ENCODE measurements at places on chromosomes 5 and 9. TPM values are rescaled to one million over a fixed set of nuclear protein-coding genes. Genes with fewer than 3 reads are reported as not detected.

DBH gene
- not detected for total RNA-seq

DNA sequence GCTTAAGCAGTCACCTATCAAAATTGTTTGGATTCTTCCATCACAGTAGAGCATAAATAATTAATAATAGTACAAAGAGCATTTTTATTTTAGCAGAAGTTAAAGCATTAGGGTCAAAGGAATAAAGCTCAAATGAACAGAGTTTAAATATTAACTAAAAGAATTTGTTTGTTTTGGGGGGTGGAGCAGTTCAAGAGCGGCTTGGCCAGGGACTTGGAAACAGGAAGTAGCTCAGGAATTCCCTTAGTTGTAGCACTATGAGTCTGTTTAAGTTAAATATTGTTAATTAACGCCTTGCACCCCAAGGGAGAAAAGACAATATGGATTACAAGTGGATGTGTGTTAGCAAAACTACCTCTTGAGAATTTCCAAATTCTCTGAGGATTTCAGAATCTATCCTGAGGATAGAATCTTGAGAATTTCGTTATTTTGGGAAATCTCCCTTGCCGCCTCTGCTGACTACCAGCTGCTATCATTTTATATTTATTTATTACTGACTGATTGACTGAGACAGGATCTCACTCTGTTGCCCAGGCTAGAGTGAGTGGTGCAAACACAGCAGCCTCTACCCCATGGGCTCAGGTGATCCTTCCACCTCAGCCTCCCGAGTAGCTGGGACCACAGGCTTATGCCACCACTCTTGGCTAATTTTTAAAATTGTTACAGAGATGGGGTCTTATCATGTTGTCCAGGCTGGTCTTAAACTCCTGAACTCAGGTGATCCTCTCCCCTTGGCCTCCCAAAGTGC is 96.7 kb upstream of the CHD1 start:
- ATAC-seq, result no peak
- no peak overlapping the region for H3K27ac ChIP-seq
- peaks cover 12% of the 10 kb centered on the region for H3K4me1 ChIP-seq
- H3K36me3 ChIP-seq, result no peaks in the 10 kb centered on the region

NSG2 gene
- not detected for total RNA-seq

- H3K4me3 ChIP-seq, result no peak overlapping the region
- H3K4me1 ChIP-seq, result no peaks in the 10 kb centered on the region
These were observed 3.0 kb downstream of the DNAH5 start for GRCh38 chr5:13941468-13941867.

GRCh38 chr5:164422400-164422799 is 917.0 kb downstream of the MAT2B start:
- no peaks in the 10 kb centered on the region for H3K27me3 ChIP-seq
- H3K27ac ChIP-seq, result no peak overlapping the region
- no peak for ATAC-seq
- H3K4me3 ChIP-seq, result no peak overlapping the region

- H3K27me3 ChIP-seq, result no peaks in the 10 kb centered on the region
- no peak overlapping the region for H3K4me3 ChIP-seq
- H3K27ac ChIP-seq, result peak overlapping the region; percentile 3
- no peaks in the 10 kb centered on the region for H3K4me1 ChIP-seq
These were observed 37.2 kb upstream of the UBAP2 start for GRCh38 chr9:34085581-34086500.

Measured in activated T-helper 17 cell treated with anti-CD3 and anti-CD28 coated beads, Interleukin-2, amount 50 U/mL, for 72 hours (primary cell).